ENCODE measurements at places on chromosomes 2 and 18.

GRCh38 chr2:17030047-17030446 is 364.4 kb upstream of the CYRIA start:
- no peak for DNase-seq

GRCh38 chr2:5021136-5021535 is 671.0 kb upstream of the SOX11 start:
- no peak for DNase-seq

- no peak for DNase-seq
Measured at GRCh38 chr18:9730786-9731185, 22.7 kb downstream of the RAB31 start.

GRCh38 chr18:31980863-31981262 is 37.8 kb upstream of the RNF125 start:
- no peak for DNase-seq

DNA sequence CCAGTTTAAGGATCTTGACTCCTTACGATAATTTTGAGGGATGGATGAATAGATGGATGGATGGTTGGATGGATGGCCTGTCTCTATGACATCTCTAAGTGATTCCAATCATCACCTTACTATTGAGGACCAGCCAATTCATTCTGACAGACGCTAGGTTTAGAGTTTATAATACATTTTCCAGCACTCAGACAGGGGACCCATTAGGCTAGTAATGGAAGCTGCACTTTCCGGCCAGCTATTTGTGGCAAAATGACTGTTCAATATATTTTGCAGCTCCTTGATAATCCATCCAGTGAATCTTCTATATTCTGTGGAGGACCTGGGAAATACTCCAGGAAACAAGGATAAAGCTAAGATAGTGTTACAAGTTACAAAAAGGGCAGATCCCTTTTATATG is 262.9 kb downstream of the TDRD15 start:
- no peak for DNase-seq

DNA sequence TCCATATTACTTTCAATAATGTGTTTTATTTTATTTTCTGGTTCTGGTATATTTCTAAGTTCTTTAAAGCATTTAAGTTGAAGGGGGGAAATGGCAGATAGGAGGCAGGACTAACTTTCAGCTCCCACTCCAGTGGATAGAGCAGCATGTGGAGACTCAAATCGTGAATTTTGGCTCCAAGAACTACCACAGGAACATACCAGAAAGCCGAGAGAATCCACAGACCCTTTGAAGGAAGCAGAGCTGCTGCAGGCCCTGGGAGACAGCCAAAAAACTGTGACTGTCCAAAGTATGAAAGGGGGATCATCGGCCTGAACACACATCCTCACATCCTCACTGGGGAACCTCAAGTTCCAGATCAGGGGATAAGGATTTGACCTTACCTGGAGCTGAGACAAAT is 207.6 kb upstream of the VWC2L start:
- DNase-seq = no peak

DNA sequence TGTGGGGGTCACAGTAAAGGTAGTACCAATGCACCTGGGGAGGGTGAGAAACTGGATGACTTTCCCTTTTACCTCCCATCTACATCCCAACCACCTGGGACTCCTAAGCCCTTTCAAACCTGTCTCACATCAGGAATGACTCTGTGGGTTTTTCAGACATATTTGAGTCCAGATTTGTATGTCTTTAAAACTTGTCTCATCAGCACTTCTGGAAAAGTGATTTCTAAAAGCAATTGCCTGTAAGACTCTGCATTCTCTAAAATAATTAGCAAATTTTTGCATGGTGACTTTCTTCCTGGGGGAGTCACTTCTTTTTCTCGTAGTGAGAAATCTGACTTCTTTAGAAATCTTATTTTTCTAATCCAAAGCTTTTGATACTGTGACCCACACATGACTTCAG is 1553.0 kb upstream of the PIK3C3 start:
- no peak for DNase-seq

DNA sequence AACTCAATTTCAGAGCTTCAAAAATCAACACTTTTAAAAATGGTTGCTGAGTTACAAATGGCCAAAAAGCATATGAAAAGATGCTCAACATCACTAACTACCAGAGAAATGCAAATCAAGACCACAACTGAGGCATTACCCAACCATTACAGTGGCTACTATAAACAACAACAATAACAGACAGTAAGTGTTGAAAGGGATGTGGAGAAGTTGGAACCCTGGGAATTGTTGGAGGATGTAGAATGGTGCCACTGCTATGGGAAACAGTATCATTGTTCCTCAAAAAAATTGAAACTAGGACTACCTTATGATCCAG is 173.3 kb upstream of the SPRED2 start:
- no peak for DNase-seq

- DNase-seq = no peak
Measured at GRCh38 chr2:26613241-26614215, 27.6 kb downstream of the CIB4 start.

GRCh38 chr2:118498943-118499342 is 348.5 kb downstream of the EN1 start:
- DNase-seq = no peak

GRCh38 chr2:85501248-85501647 is 37.7 kb upstream of the MAT2A start:
- DNase-seq = no peak

DNA sequence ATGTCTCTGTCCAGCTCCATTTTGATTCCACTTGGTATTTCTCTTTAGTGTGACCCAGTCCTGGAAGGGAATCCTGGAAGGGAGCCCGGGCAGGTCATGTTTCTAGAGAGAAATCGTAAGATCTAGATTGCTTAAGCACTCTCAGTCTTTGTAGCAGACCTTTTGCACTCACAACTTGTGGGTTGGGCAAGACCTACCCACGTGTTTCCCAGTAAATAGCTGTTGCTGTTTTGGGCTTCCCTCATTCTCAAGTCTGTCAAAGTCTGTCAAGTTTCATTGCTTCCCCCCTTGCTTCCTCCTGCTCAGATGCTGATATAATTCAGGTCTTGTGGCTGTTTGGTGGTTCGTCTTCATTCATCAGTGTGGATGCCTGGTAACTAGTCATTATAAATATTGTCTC is 17.4 kb upstream of the NEMP2 start:
- no peak for DNase-seq

- no peak for DNase-seq
Measured at GRCh38 chr2:238493880-238494572, 67.3 kb downstream of the ASB1 start.

DNA sequence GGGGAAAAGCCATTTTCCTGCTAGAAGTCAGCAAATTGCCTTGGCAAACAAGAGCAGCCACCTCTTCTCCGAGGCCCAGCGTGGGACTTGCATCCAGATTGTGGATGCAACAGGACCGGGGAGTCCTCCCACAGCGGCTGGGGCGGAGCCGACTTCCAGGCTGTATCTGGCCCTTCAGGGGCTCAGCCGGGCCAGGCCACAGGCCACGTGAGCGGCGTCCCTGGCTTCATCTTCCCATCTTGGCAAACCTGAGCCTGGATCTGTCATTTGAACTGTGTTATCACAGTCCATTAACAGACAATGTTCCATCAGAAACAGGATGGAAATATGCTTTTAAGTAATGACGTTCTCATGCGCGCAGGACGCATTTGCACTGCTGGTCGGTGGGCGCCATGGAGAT is 483.5 kb upstream of the SALL3 start:
- DNase-seq = no peak

All from HFF-Myc (cell line).